ENCODE measurements at places on chromosomes 3 and 15. TPM values are rescaled to one million over a fixed set of nuclear protein-coding genes. Genes with fewer than 3 reads are reported as not detected.
A peak's percentile ranks its signal among the peaks of the same experiment; 100 is the strongest.

C15orf61 gene
- total RNA-seq = 3.8 TPM

WNT7A gene
- not detected for total RNA-seq

SPG21 gene
- 83.5 TPM for total RNA-seq

DNA sequence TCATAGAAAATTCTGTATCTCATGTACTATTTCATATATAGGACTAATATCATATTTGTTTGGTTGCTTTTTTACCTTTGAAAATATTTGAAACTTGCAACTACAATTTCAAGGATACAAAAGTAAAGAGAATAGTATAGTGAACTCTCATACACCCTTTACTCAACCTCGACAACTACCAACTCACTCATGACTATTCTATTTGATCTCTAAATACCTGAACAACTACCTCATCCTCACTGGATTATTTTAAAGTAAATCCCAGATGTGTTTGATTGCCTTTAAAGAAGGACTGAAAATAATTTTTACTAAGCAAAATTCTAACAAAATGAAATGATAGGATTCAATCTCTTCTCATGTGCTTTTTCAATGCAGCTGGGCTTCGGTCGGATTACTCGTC, 12.1 kb downstream of the TMPRSS7 start:
- DNase-seq = no peak

DNA sequence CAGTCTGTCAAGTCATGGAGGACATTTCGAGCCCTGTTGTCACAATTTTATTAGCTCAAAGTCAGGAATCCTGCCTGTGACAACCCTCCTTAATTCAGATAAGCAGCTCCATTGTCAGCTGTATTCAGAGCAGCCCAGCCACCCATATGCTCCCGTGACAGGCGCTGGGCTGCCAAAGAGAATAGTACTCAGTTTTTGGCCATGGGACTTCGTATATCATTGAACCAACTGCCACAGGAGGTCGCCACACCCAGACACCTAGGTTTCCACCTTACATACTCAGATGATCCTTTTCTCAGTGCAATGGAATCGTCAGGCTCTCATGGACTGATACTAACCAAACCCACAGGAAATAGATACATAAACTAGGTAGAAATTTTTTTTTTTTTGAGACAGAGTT, 100.2 kb downstream of the C3orf70 start:
- no peak for DNase-seq

- DNase-seq = no peak
Observed at GRCh38 chr15:100592898-100593297, 9.1 kb downstream of the LINS1 start.

- DNase-seq = peak; percentile 92
Observed at GRCh38 chr3:158768361-158768787, 33.5 kb upstream of the MFSD1 start.

DNA sequence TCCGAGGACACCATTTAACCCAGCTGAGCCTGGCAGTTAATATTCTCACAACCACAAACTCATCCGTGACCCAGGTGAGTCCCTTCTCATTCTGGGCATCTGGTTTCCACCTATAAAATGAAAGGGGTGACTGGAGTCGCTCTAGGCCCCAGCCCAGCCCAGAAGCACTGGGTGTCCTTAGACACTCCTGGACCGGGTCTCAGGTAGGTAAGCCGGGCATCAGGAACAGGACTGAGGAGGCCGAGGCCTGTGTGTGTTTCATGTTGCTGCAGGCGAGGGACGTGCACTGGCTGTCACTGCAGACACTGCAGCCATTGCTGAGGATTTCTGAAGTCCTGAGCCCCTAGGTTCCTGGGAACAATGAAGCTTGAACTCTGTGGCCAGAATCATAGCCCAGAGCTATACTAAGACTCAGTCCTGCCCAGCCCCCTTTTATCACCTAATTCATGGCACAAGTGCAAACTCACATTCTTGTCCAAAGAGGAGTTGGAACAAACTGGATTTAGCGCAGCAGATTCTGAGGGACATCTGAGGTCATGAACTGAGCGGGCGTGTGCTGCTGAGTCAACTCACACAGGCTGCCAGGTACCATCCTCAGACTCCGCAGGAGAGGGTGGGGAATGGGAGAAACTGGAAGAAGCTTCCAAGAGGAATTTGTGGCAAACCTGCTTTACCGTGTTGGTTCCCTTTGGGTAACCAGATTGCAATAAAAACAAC, 184.9 kb downstream of the FAM43A start:
- no peak for DNase-seq

MYEF2 gene
- total RNA-seq = 28.5 TPM

GRCh38 chr15:26974120-26974780, 3.3 kb downstream of the GABRG3 start:
- DNase-seq = no peak

DNA sequence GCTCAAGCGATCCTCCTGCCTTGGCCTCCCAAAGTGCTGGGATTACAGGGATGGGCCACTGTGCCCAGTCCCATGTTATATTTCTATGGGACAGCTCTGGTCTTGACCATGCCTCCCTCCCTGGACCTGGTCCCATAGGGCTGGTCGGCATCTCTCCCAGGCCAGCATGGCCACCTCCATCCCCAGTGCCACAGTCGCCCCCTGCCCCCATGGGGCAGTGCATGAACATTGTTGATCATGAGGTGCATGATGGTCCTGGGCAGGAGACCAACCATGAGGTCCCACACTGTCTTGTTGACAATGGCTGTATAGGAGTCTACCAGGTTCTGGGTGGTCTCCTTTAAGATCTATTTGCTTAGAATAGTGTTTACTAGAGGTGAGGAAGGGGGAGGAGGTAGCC, 6.5 kb downstream of the RPS17 start:
- no peak for DNase-seq

SLC2A2 gene
- not detected for total RNA-seq

GASK1A gene
- 22.1 TPM for total RNA-seq

DNA sequence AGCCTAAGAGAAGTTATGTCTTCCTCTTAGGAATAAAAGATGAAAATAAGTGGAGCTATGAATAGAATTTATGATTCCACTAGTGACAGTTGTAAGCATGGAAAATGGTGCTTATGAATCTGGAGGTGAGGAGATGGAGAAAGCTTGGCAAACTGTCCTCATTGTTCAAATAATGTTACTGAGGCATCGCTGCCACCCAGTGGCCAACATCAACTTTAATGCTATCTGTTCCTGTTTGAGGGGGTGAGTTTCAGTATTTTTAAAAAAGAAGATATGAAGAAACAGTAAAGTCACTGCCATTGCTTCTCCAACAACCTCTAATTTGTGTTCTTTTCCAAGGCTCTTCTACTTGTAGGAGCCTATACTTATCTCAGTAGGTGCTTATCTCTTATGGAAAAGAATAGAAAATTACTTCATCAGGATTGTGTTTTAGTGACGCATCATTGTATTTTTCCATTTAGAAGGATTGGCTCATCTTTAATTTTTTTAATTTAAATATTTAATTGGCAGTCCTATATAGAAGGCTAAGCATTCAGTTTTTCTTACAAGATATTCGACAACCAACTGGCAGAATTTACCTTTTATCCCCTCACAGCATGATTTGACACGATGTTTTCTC, 260.4 kb upstream of the P2RY1 start:
- no peak for DNase-seq

AADACL2 gene
- total RNA-seq = 0.26 TPM

ZNF662 gene
- 11.6 TPM for total RNA-seq

DNA sequence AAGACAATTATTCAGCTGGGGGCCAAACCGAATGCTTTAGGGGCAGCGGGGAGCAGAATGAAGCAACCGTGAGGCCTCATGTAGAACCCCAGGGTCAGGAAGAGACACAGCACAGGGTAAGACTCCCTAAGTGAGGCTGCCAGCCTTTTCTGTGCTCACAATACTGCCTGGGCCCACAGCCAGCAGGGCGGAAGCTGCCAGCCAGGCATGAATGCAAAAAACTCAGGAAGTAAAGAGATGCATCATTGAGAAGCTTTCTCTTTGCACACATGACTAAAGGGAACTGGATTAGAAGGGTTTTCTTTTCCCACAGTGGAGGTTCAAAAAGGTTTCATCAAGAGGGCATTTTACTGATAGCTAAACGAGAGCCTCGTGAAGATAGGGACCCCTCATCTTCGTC, 33.3 kb downstream of the CA12 start:
- DNase-seq = no peak

MAGEL2 gene
- 0.17 TPM for total RNA-seq

DNA sequence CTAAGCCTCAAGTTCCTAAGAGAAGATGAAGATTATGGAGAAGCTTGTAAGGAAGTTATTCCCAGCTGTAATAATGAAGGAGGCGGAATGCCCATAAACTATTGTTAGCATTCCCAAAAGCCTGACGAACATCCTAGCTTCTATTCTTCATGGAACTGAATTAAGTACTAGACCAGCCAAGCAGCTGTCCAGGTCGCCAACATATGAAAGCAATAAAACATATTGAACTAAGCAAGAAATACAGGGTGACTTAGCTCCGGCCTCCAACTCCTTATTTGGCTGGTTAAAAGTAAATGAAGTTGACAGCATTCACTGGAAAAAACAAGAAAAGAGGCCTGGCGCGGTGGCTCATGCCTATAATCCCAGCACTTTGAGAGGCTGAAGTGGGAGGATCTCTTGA, 174.0 kb upstream of the TPM1 start:
- no peak for DNase-seq

GRCh38 chr3:127991251-127991650, 61.0 kb upstream of the SEC61A1 start:
- no peak for DNase-seq

PIGZ gene
- total RNA-seq = 14.9 TPM

- DNase-seq = no peak
Observed at GRCh38 chr3:172303941-172304558, 144.2 kb downstream of the GHSR start.

C3orf49 gene
- total RNA-seq = not detected

GRCh38 chr3:217948-218347, 21.4 kb downstream of the CHL1 start:
- DNase-seq = no peak

SLC22A13 gene
- 0.17 TPM for total RNA-seq

DNA sequence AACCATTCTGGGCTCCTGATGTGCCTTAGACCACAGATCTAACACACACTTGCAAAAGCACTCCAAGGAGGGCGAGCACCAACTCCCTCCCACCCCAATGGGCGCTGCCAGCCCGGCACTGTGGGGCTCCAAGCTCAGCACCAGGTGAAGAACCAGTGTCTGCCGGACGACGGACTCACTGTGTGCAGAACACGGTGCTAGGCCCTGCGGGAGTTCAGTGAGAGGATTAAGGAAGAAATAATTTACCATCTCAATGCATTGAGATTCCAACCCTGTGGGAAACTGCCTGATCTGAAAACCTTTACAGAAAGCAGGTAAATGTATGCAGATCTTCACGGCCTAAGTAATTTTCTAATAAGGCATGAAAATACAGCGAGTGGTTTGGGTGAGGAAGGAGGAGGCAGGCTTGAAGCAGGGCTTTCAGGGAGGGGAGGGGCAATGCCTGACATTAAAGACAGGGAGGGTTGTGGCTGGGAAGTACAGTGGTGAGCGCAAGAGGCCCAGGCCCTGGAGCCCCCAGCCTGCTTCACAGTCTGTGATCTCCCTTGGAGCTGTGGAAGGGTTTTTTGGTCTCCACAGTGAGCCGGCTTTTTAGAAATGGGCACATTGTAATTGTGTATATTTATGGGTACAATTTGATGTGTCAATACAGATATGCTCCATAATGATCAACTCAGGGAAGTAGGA, 35.6 kb upstream of the CHRNB4 start:
- DNase-seq = no peak

RRP9 gene
- 14.8 TPM for total RNA-seq

FAM43A gene
- total RNA-seq = 34.9 TPM

MUC4 gene
- 0.63 TPM for total RNA-seq

FBXO40 gene
- total RNA-seq = not detected

DNA sequence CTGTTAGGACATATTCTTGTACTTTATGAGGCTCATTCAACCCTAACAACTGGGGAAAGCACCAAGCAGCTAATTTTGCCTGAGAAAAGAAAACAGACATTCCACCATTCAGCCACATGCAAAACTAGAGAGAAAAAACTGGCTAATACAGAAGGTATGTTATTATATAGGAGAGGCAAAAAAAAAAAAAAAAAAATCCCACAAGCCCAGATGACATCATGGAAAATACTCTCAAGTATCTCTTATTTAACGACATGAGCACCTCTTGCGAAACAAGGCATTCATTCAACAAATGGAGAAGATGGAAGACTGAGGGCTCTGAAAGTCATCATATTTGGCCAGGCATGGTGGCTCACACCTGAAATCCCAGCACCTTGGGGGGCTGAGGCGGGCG, 61.5 kb downstream of the PRICKLE2 start:
- DNase-seq = no peak

ABHD10 gene
- total RNA-seq = 12.3 TPM

- DNase-seq = no peak
Observed at GRCh38 chr3:158352551-158352950, 218.4 kb upstream of the MLF1 start.

DNA sequence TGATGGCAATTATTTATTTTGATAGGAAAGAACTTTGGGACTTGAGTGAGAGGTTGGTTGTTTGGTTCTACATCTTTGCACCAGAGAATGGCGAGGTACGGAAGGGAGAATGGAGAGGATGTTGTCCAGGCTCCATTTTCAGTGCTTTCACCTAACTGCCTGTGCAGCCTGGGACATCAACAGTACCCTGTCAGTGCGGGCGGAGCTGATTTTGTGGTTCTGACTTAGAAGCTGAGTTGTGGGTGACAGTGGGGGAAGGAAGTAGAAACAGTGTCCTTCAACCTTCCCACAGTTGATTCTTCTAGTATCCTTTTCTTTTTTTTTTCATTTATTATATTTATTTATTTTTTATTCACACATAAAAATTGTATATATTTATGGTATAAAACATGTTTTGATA, 95.3 kb downstream of the TIGIT start:
- DNase-seq = no peak

DNA sequence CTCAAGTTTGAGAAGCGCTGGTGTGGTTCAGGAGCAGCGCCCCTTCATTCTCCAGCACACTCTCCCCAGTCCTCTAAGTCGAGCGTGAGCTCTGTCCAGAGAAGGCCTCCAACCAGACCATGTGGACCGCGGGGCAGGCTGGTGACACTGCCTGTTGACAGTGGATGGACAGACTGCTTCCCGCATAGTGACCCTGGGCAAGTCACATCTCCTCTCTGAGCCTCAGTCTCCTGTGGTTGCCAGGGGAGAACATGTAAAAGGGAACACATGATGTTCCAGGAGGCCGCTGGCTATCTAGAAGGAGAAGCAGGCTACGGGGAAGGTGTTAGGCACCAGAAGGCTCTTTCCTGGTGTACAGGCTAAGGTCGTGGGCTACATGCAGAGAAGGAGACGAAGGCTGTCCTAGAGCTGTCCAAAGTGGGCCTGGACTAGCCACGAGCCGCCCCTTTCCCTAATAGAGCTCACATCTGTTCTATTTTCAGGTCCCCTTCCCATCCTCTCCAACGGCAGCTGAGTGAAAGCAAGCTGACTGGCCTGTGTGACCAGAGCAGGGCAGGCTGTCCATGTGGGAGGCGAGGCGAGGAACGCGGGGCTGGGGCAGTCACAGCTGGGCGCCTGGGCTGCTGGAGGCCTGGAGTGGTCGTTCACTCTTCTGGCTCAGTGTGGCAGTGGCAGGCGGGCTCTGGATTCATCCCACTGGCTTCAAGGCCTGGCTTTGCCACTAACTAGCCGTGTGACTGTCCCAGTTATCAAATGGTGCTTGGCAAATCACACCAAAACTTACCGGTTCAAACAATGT, 11.1 kb downstream of the ISG20 start:
- no peak for DNase-seq

GRCh38 chr15:51333571-51333970, 4.8 kb downstream of the CYP19A1 start:
- DNase-seq = no peak
